ENCODE measurements at places on chromosomes 3 and 15. TPM values are rescaled to one million over a fixed set of nuclear protein-coding genes. Genes with fewer than 3 reads are reported as not detected.

GRCh38 chr3:37519236-37519635 is 342.4 kb upstream of the CTDSPL start:
- no peak for DNase-seq

Gene LRRC31
- total RNA-seq = not detected

Gene PCSK6
- 10.6 TPM for total RNA-seq

Gene CCDC39
- 0.10 TPM for total RNA-seq

Gene GOLGA6L7
- total RNA-seq = not detected

DNA sequence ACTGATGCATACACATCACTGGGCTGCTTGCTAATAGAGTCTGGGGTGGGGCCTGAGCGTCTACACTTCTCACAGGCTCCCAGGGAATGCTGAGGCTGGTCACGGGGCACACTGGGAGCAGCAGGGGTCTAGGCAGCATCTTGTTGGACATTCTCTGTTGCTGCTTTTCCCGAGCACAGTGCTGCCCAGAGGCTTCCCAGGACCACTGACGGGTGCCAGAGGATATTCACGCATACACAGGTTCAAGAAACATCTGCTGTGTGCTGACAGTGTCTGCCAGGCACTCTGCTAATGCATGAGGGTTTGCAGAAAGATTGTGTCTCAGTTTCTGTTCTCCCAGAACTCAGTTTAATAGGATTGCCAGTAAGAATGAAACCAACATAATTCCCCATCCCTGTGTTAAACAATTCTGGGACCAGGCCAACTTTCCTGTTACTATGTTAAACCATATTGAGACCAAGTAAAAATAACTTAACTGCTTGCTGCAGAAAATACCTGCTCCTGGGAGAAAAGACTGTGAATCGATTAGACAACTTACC is 23.9 kb upstream of the BCL2L10 start:
- DNase-seq = peak; percentile 65
